ENCODE measurements at places on chromosomes 16 and 17.
A peak's percentile ranks its signal among the peaks of the same experiment; 100 is the strongest.

DNA sequence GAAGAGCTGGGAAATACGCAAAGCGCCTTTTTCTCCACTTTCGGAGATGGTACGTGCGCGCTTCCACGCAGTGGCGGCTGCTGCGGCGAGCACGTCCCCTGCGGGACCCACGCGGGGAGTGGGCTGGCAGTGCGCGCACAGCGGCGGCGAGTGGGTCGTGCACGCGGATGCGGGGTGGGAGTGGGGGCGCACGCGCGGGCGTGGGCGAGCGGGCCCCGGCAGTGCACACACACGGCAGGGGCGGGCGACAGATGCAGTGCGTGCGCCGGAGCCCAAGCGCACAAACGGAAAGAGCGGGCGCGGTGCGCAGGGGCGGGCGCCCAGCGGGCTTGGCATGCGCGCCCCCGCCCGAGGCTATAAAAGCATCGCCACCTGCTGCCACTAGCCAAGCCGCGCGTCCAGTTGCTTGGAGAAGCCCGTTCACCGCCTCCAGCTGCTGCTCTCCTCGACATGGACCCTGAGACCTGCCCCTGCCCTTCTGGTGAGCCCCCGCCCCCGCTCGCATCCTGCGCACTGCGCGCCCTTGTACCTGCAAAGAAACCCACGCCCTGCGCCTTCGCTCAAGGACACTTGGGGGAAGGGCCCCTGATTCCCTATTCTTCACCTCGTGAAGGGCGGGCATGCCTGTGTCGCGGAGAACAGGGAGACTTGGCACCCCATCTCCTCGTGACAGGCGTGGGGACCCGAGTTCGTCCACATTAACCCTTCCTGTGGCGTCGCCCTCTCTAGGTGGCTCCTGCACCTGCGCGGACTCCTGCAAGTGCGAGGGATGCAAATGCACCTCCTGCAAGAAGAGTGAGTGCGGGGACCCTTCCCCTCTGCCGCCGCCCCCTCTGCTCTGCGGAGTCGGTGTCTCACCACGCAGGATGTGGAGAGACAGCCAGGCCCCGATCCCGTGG lies at the start of gene MT3:
Gene MT3, plus strand, starts transcription at position 388 of the 899 bp plus-strand sequence. Its CDS starts 63 bp downstream, at position 451.
- no peak for DNase-seq

DNA sequence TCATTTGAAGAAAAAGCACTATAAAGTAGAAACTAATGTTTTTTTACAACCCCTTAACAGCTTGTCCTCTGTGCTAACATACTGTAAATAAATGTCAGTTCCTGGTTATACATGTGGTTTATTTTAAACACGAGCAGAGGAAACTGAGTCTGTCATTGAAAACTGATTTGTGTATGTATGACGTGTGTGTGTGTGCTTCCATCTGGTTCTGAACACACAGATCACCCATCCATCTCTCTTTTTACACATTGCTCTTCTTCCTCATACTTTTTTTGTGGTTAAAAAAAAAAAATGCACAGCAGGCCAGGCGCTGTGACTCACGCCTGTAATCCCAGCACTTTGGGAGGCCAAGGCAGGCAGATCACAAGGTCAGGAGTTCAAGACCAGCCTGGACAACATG lies 49.5 kb downstream of the ZNF423 start:
- DNase-seq: no peak

DNA sequence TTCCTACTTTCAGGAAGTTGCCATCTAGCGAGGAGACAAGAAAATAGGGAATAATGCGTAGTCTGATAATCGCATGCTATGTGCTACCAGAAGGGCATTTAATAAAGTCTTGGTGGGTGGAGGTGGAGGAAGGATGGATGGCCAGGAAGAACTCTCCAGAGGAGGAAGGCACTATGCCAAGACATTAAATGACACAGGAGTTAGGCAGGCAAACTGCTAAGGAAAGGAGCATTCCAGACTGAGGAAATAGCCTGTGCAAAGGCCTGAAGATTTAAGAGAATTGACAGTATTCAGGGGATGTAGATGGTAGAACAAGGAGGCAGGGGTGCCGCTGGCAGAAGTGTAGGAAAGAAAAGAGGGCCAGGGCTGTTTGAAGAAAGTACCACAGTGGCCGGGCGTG lies 19.3 kb upstream of the ARHGAP44 start:
- no peak for DNase-seq

GRCh38 chr17:32007463-32008298 lies 498 bp downstream of the LRRC37B start:
- DNase-seq: peak; percentile 27

GRCh38 chr17:64709481-64709880 lies 47.4 kb upstream of the SMURF2 start:
- DNase-seq: no peak

DNA sequence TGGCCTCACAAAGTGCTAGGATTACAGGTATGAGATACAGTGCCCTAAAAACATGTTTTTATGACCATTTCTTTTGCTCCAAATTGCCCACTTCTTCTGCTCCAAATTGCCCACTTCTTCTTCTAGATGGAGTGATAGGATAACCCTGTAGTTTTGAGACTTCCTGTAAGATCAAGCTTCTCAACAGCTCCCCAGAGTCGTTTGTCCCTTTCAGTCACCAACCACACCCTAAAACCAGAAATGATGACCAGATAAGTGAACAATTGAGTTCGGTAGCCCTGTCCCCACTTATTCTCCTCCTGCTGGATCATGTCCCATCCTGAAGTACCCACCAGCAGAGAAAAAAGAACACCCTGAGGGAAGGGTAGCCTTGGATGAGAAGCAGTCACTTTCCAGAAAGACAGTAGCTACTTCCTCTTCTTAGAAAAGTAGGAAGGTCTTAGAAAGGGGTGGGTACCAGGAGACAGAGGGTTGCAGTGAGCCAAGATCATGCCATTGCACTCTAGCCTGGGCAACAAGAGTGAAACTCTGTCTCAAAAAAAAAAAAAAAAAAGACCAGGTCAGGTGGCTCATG lies 2.5 kb downstream of the ODAD4 start:
- DNase-seq: no peak

DNA sequence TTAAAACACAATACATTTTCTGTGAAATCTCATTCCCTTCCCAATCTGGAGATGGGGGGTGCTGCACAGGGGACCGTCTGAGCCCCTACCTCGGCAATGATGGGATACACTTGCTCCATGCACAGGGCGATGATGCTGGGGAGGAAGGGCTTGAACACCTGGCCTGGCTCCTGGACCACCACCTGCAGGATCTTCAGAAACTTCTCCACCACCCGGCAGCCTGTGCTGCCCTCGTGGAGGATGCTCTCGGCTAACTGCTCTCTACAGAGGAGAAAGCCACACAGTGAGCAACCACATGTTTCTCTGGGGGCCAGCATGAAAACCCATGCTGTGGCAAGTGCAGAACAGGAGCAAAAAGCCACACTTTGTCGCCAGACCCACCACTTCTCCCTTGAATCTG lies 42.4 kb upstream of the GSG1L start:
- no peak for DNase-seq

DNA sequence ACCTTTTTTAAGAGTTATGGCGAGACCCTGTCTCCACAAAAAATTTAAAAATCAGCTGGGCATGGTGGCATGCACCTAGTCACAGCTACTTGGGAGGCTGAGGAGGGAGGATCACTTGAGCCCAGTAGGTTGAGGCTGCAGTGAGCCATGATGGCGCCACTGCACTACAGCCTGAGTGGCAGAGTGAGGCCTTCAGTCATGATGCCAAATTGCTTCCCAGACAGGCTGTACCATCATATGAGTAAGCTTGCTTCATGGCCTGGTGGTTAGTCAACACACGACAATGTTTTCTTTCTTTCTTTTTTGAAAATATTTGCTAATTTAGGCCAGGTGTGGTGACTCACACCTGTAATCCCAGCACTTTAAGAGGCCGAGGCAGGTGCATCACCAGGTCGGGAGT lies 12.5 kb downstream of the NTAN1 start:
- DNase-seq: no peak

All from T-cell (primary cell).